ENCODE measurements at places on chromosomes 7 and 10.
A peak's percentile ranks its signal among the peaks of the same experiment; 100 is the strongest.

DNA sequence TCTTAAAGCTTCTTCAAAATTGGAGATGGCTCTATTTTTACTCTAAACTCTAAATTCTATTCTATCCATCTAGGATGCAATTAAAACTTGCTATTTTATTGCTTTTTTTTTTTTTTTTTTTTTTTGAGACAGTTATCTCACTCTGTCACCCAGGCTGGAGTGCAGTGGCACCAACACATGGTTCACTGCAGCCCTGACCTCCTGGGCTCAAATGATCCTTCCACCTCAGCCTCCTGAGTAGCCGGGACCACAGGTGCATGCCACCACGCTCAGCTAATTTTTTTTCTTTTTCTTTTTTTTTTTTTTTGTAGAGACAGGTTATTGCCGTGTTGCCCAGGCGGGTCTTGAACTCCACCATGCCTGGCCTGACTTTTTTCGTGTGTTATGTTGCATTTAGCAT is 41.2 kb downstream of the DNAJC1 start:
- no peak for DNase-seq

GRCh38 chr7:92633211-92633906 is 43.2 kb upstream of the FAM133B start:
- no peak for DNase-seq

DNA sequence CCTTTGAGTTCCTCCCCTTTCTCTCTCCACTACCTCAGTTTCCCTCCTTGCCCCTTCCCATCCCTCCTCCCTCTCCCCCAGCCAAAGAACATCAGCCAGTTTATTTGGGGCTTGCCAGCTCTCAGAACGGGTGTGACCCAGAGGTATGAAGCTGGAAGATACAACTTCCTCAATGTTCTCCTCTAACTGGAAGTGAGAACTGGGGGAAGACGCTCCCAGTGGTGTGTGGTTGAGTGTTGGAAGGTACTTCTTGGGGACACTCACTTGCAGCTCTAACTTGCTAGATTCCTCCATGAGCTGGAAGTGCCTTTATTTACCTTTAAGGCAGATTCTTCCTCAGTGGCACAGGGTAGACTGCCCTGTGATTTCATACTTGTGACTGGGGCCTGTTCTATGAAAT is 110.5 kb upstream of the HABP2 start:
- DNase-seq: no peak

GRCh38 chr10:131067690-131068089 is 243.8 kb downstream of the TCERG1L start:
- no peak for DNase-seq

GRCh38 chr7:98303906-98304305 is 22.4 kb downstream of the BRI3 start:
- DNase-seq: no peak

- no peak for DNase-seq
Observed at GRCh38 chr7:133367561-133367960, 114.7 kb downstream of the EXOC4 start.

GRCh38 chr10:13990392-13990805 is 340.3 kb downstream of the FRMD4A start:
- no peak for DNase-seq

GRCh38 chr10:28381903-28382347 is 79.1 kb upstream of the MPP7 start:
- DNase-seq: peak; percentile 96

DNA sequence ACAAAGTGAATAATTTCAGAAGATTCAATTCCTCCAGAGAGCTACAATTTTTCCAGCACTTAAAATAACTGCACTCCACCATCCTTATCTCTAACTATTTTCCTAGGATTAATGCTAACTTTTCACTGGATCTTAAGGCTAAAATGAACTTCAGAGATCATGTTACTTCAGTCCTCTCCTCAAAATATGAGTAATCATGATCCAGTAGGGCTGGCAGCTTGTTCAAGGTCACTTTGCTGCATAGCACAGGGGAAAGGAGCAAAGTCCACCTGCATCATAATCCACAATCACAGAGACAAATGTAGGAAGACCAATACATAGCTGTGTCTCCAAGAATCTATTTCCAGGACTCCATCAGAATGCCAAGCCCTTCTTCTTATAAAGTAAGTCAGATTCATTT is 150.3 kb downstream of the LRRTM3 start:
- no peak for DNase-seq

GRCh38 chr10:17989908-17990767 is 38.4 kb downstream of the SLC39A12 start:
- no peak for DNase-seq

- DNase-seq: no peak
Observed at GRCh38 chr7:36295090-36295489, 94.6 kb upstream of the ANLN start.

DNA sequence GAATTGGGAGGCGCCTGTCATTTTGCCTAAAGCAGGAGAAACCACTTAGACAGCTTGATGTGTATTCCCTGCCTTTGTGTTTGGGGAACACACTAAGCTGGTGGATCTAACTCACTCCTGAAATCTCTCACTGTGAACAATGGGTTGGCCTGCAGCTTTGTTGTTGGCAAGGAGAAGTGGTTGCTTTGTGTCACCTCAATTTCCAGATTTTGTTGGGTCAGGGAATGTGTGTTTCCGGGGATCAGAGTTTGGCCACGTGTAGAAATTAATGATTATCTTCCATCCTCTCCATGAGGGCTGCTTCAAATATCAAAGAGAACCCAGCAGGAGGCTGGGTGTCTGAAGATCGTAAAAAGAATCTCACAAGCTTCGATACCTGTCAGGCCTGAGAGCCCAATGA is 27.8 kb downstream of the A1CF start:
- DNase-seq: no peak

- no peak for DNase-seq
Observed at GRCh38 chr7:102833343-102833742, 79.5 kb upstream of the LRRC17 start.

DNA sequence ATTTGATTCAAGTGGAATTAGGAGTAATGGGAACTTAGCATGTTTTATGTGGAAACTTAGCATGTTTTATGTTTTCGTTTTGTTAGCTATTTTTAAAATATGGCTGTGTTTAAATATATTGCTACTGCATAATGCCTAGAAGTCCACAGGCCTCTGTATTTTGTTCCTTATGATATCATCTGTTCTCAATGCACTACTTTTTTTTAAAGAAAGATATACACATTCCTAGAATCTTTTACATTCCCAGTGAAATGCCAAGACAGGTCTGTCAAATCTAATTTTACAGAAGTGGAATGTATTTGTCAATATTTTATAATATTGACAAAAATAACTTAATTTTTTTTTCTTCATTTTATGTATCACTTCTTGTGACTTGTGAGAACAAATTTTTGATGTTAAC is 51.6 kb downstream of the ST7 start:
- no peak for DNase-seq

GRCh38 chr7:135672560-135673359 is 10.4 kb downstream of the STMP1 start:
- DNase-seq: peak; percentile 47

DNA sequence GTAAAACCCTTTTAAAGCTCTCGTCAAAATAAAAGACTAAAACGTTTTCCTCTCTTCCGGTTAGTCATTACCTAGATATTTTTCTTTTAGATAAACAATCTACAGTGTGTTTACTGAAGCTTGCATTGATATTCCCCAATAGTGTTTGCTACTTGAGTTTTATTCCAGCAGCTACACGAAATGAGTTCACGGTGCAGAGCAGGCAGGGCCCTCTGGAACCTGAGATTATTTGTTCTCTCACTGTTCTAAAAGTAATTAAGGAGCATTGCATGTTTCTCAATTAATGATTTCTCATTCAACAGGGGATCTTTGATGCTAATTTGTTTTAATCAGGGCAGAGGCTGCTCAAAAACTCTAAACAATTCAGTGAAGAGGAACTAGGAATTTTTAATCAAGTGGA is 319.7 kb downstream of the GFRA1 start:
- no peak for DNase-seq

DNA sequence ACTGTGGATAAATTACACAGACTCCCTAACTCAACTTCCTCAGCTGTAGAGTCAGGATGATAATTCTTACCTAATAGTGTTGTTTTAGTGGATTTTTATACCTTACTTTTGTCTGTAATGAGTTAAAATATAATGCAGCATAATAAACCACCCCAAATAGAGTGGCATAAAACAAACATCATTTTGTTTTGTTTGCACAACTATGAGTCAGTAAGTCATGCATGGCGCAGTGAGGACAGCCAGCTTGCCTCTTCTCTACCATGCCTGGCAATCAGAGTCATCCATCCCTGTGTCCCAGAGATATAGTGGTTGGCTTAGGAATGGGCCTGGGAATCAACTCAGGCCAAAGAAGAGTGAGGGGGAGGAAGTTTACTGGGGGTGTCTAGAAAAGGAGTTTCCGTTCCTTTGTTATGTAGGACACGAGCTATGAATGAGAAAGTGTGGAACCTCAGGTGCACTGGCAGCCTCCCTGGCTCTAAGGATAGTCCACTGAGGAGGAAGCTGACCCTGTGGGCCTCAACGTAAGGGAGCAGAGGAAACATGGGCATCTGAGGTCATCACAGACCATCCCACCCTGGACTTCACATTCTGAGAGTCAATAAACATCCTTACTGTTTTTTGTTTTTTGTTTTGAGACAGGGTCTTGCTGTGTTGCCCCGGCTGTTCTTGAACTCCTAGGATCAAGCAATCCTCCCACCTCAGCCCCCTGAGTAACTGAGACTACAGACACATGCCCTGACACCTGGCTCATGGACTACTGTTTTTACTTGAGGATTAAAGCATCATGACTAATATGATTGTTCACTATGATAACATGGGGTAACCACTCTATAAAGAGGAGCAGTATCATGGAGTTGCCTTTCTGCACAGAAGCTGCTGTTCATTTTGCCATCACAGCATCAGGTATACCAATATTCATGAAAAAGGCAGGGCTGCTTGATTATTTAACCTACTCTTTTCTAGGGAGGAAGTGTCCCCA is 21.0 kb upstream of the GRB10 start:
- DNase-seq: no peak

DNA sequence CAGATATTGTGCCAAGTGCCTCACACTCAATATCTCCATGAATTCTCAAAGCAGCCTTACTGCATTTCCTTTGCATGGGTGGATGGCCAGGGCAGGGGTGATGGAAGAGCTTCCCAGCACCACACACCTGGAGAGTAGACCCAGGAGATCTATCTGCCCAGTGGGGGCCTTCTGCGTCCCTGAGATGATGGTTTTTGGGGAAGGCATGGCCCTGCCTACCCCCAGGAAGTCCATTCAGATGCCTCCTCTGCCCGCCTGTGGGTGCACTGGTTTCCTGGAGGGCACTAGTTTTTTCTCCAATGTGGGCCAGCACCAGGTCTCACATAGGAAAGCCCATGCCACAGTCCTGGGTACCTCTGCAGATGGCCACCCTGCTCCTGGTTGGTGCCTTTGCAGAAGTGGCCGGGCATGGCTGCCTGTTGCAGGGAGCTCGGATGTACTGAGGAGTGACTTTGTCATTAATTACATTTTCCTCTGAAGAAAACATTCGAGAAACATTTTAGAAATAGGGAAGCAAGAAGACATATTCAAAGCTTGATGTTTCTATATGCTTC is 28.2 kb upstream of the ZNF488 start:
- no peak for DNase-seq

DNA sequence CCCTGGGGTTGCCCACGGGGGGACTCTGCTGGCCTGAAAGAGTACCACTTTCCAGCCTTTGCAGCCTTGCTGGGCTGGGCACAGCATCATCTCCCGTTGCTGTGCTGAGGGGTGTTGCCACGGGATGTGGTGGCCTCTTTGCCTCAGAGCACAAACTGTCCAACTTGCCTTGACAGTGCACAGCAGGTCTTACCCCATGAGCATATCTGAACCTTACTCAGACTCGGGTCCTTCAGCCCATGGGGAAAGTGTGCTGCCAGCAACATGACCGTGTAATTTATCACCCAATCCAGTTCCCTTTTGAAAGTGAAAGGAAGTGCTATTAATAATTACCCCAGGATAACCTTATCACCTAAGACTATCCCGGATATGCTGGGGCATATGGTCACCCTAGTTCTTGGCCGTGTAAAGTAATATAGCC is 46.8 kb downstream of the TBXAS1 start:
- no peak for DNase-seq

DNA sequence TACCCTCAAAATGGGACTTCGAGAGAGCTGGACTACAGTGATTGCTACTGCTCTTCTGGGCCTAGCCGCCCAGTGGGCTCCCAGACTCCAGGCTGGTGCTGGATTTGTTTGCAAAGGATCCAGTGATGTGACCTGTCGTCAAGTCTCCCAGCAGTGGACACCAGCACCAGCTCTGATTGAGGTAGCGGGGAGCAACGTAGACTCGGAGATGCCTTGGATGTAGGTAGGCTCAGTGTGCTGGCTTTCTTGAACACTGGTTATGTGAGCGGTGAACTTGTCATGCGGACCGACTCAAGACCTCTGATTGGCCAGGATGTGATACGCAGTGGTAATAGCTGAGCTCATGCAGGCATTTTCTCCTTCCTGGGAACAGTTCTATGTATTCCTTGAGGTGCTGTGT is 19.4 kb downstream of the AKR1C2 start:
- DNase-seq: no peak

DNA sequence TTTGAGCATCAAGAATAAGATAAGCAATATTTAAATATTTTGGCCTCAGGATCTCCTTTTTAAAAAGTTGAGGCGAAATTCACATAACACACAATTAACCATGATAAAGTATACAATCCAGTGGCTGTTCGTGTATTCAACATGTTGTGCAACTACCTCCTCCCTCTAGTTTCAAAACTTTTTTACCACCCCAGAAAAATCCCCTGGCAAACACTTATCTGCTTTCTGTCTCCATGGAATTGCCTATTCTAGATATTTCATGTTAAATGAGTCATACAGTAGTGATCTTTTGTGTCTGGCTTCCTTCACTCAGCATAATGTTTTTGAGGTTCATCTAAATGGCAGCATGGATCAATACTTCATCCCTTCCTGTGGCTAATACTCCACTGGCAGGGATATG is 31.8 kb upstream of the IL15RA start:
- DNase-seq: no peak

DNA sequence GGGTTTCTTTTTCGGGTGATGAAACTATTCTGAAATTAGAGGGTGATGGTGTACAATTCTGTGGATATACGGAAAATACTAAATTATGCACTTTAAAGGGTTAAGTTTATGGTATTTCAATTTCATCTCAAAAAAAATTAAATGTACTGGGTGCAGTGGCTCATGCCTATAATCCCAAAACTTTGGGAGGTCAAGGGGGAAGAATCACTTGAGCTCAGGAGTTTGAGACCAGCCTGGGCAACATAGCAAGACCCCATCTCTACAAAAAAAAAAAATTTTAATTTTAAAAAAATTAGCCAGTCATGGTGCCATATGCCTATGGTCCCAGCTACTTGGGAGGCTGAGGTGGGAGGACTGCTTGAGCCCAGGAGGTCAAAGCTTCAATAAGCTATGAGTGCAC is 57.0 kb downstream of the SMURF1 start:
- DNase-seq: peak; percentile 12

- no peak for DNase-seq
Observed at GRCh38 chr7:80771523-80771922, 133.1 kb downstream of the CD36 start.

DNA sequence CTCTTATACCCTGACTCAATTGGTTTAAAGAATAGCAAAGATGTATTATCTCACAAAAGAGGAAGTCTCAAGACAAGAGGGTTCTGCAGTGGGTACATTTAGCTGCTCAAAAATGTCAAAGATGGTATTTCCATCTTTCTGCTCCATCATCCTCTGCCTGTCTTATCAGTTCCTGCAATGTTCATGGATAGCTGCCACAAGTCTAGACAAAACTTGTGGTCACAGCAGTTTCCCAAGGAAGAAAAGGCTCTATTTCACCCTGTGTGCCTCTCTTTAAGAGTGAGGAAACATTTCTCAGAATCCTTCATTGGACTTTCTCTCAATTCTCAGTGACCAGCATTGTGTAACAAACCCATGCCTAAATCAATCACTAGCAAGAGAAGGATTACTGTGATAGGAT is 634.2 kb upstream of the AUTS2 start:
- DNase-seq: no peak

GRCh38 chr7:135782801-135783200 is 34.2 kb upstream of the FAM180A start:
- DNase-seq: no peak

Data from esophagus muscularis mucosa (tissue), 4 donors.